H4 (cell line): ENCODE measurements at places on chromosomes 1 and 21. TPM values are rescaled to one million over a fixed set of nuclear protein-coding genes. Genes with fewer than 3 reads are reported as not detected.
A peak's percentile ranks its signal among the peaks of the same experiment; 100 is the strongest.

- DNase-seq, result no peak
Measured at GRCh38 chr21:33111577-33111976, 41.6 kb downstream of the OLIG1 start.

DNA sequence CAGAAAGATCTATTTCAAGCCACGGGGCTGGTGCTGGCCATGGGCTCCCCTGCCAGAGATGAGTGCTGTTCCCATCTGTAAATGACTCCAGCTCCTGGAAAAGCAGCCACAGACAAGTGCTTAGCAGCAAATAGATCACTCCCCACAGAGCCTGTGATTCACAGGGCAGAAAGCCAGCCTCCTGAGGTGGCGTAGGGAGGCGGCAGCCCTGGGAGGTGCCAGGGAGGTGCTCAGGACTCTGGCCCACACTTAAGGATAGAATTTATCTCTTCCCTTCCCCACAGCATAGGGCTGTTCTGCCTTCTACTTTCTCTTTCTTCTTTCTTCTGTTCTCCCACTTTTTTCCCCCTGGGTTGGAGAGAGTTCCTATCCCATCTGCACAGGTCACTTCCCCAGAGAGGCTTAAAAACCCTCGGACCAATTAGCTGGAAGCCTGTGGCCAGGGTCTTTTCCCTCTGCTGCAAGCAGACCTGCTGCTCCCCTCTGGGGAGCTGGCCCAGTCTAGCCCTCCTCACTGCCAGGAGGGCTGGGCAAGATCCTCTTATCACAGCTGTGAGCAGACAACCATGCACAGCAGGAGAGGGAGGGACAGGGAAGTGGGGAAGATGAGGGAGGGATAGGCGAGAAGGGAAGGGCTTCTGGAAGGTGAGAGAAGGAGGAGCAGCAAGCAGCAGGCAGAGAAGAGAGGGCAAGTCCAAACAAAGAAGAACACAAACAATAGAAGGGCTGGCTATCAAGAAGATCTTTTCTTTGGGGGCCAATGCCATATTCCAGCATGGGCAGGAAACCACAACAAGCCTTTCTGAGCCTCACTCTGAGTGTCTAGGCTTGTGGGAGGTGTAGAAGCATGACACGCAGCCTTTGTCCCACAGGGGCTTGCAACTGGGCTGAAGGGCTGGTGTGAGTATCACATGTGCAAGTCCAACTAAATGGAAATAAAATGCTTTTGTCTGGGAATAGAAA, 41.0 kb downstream of the KCND3 start:
- peak; percentile 33 for DNase-seq

DNA sequence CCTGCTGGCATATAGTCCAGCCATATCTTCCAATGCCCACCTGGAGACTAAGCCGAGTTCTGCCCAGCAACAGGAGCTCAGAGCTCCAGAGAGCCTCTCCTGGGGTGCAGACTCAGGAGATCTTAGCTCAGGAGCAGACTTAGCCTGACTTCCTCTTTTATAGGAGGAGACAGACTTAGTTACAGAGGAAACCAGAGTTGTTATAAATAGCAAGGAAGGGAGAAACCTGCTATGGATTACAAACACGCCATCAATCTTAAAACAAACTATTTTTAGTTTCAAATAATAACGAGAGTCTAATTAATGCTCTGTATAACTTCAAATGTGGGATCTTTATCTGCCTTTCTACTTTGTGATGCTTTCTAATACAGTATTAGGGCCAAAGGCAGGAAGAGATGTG, 3.3 kb upstream of the KIF21B start:
- no peak for DNase-seq

DNA sequence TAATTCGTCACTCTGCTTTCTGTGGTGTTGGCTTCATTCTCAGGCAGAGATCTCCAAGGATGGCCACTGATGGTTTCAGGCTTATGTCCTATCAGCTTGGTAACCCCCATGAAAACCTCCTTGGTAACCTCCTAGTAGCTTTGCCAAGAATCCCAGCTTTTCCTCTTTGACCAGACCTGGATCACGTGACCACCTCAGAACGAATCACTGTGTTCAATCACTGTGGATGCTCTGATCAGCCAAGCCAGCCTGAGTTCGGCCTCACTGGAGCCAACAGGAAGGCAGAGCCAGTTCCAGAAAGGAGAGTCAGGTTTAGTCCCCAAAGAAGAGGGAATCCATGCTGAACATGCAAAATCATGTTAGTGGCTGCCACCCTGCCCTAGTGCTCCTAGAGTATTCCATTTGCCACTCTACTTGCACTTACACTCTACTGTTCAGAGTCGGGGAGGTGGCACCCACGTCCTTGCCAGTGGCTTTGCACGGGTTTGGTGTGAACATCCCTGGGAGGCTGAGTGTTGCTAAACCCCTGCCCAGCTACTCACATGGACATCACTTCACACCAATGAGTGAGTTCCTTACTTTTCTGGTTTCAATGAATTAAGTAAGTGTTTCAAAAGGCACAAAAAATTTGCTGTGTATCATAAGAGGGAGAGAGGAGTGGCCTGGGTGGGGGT, 33.5 kb upstream of the SSBP3 start:
- DNase-seq, result no peak

- no peak for DNase-seq
Measured at GRCh38 chr1:63363014-63363413, 4.4 kb upstream of the ALG6 start.

DNA sequence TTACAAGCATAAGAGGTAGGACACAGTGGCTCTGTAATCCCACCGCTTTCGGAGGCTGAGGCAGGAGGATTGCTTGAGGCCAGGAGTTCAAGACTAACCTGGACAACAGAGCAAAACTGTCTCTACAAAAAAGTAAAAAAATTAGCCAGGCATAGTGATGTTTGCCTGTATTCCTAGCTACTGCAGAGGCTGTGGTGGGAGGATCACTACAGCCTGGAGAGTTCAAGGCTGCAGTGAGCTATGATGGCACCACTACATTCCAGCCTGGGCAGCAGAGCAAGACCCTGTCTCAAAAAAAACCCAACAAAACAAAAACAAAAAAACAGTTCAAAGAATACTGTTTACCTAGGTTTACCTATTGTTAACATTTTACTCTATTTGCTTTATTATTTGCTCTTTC, 37.4 kb downstream of the CLIC4 start:
- no peak for DNase-seq

GRCh38 chr1:62110198-62110817, 84.3 kb upstream of the L1TD1 start:
- DNase-seq, result no peak

GRCh38 chr1:66300972-66301451, 232.9 kb upstream of the SGIP1 start:
- peak; percentile 64 for DNase-seq

OLFML3 gene
- 8.4 and 12.6 TPM in 2 replicates for total RNA-seq

GRCh38 chr1:194533641-194534040, 1347.2 kb upstream of the B3GALT2 start:
- no peak for DNase-seq

DNA sequence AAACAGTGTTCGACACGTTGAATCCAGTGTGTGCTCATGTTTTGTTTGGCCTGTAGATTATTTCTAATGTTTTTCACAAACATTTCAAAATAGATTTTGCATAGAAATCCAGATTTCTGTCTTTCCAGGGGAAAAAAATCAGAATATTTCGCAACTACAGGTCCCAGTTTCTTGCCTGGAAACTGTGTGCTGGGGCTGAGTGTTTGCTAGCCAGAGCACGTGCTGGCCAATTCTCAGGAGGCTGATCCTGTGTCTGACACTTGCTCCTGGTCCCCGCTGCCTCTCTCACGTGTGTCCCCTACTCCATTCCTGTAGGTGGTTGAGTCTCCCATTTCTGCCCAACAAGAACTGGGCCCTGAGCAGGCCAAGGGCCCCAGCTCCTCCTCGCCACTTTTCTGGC, 2.4 kb downstream of the MAB21L3 start:
- DNase-seq, result no peak

BGLAP gene
- 0.08 TPM in 1 of 2 replicates, not detected in the other for total RNA-seq

- DNase-seq, result peak; percentile 15
Measured at GRCh38 chr1:163163881-163164582, 38.7 kb downstream of the RGS5 start.

- no peak for DNase-seq
Measured at GRCh38 chr21:29601047-29601446, 302.3 kb downstream of the BACH1 start.

DNA sequence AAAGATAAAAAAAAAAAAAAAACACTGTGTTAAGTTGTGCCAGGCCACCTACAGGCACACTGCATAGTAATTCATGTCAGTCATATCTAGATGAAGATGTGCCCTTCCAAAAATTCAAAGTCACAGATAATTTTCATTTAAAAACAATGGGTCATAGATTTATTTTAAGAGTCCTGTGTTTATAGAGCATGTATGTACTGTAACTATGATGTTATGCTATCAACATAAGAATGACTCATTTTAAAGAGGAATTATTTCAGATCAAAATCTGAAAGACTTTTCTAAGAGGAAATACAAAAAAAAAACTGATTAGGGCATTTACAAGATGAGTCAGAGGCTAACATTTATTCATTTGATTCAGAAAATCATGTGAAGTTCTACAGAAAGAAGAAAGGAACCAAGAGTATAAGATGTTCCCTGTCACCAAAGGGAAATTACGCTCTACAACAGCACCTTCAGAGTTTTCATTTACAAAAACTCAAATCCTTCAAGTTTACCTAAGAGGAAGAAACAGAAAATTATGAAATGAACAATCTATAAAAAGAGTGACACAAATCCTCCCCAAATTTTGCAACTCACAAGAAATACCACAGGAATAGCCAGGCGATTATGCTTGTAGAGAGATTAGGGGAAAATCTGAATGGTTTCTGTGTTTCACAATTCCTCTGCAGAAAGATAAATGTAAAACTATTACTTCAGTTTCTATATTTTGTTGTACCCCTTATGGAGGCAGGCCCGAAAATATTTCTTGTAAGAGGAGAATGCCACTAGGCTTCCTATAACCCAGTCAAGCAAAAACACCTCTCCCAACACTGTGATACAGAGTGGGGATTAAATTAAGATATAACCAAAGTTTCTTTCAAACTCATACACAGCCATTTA, 13.8 kb downstream of the TP53BP2 start:
- DNase-seq, result peak; percentile 13

DNA sequence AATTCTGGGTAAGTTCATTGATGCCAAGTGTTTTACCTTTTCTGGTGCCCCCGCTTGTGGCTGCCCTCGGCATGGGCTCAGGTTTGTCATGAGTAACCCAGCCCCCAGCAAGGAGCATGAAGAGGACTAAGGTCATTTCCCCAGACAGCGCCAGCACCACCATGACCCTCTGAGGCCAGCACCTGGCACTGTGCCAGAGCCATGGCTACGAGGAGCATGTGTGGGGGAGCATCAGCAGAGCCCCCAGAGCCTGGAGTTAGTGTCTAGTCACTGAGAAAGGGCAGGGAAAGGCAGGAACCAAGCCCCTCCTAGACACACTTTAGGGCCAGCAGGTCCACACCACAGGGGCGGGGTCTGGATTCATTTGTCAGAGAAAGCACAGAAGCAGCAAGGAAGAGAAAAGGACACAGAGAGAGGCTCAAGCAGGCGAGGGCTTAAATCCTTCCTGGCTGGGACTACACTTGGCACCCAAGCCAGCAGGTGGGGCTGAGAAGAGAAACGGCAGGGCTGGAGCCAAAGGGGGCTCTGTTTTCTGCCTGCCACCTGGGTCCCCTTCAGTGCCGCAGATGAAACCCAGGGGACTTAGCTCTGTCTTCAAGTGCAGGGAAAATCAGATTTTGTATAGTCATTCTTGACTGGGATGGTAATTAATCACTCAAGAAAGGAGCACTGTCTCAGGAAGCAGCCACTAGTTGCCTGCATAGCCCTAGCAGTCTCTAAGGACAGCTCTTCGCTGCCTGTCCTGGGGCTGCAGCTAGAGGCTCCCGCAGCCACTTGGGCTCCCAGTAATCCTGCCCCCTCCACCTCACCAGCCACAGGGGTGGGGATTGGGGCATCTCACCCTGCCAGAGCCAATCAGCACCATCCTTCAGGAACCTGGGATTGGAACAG, 79.6 kb upstream of the ZC3H12A start:
- DNase-seq, result no peak

DNA sequence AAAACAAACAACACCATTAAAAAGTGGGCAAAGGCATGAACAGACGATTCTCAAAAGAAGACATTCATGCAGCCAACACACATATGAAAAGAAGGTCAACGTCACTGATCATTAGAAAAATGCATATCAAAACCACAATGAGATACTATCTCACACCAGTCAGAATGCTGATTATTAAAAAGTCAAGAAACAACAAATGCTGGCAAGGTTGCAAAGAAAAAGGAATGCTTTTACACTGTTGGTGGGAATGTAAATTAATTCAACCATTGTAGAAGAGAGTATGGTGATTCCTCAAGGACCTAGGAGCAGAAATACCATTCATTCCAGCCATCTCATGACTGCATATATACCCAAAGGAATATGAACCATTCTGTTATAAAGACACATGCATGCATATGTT, 419.6 kb downstream of the NEGR1 start:
- no peak for DNase-seq

DNA sequence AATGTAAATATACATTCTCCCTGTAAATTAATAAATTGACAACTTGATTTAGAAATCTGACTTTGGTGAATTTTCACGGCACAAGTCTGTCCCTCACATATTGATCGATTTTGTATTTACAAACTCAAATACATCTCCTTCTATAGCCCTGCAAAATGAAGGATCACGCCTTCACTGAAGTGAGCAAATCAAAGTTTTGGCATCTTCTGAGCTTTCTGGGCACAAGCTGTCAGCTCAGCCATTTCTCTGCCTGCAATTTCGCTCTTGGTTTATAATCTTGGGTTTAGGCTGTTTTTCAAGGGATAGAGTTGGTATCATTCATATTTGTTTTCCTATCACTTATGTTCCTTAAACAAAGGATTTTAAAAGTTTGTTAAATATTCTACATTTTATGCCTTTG, 25.8 kb downstream of the ANP32E start:
- DNase-seq, result no peak

DNA sequence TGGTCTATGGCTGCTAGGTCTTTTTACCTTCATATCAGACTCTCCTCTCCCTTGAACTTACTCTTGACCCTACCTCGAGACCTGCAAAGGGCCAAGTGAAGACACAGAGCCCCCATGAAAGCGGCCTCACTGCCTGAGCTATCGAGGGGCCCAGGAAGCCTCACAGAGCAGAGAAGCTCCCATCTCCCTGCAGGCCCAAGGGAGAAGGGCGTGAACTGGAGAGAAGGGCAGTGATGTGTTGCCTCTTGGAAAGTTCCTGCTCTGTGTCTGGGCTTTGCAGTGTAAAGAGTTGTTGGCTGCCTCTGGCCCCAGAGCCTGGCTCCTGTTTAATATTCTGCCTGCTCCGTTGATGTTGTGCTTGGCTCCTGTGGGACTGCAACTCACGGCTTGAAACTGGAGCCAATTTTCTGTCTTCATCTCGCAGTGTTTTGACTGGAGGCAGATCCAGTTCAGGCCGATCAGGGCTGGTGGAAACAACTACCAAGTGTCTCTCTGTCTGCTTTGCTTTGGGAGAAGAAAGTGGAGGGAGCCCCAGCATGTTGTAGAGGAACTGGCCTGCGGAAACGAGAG, 4.3 kb downstream of the SERTAD4 start:
- DNase-seq, result peak; percentile 25

GRCh38 chr1:219587401-219587800, 25.5 kb downstream of the ZC3H11B start:
- no peak for DNase-seq

CFHR3 gene
- not detected in 2 replicates for total RNA-seq

GRCh38 chr1:160880216-160880615, 4.8 kb downstream of the ITLN1 start:
- DNase-seq, result no peak

GRCh38 chr1:61389926-61390845, 307.8 kb downstream of the NFIA start:
- DNase-seq, result no peak

RPAP2 gene
- total RNA-seq, result 11.2 and 19.8 TPM in 2 replicates

- DNase-seq, result no peak
Measured at GRCh38 chr1:53410100-53410541, 49.1 kb upstream of the DMRTB1 start.

GRCh38 chr1:44617703-44618029, 56.6 kb downstream of the TMEM53 start:
- no peak for DNase-seq
